Stimulated activated CD4-positive, alpha-beta T cell treated with anti-CD3 and anti-CD28 coated beads, Interleukin-4, amount 100 ng/mL, for 24 hours (primary cell): ENCODE measurements at places on chromosomes 7 and 10.

GRCh38 chr10:86139066-86139657 lies 227.4 kb downstream of the GRID1 start:
- DNase-seq: peak; percentile 9

GRCh38 chr7:140176122-140176701 lies 571 bp downstream of the KDM7A start:
- no peak for DNase-seq

DNA sequence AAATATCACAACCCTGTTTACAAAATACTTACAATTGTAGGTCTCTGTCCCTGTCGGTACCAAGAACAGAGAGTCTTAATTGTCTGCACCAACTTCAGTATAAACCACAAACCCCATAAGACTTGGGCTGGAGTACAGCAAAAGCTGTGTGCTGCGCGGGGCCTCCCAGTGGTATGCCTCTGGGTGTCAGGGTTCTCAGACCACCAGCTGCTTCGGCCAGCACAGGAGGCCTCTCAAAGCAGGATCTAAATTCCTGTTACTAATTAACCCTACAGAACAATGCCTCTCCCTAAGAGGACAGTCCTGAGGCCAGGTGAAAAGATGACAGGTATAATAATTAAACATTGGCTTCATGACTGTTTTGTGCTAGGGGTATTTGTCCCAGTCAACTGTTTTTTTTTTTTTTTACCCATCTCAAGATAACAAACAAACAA lies 957 bp upstream of the SVIL start:
- no peak for DNase-seq

DNA sequence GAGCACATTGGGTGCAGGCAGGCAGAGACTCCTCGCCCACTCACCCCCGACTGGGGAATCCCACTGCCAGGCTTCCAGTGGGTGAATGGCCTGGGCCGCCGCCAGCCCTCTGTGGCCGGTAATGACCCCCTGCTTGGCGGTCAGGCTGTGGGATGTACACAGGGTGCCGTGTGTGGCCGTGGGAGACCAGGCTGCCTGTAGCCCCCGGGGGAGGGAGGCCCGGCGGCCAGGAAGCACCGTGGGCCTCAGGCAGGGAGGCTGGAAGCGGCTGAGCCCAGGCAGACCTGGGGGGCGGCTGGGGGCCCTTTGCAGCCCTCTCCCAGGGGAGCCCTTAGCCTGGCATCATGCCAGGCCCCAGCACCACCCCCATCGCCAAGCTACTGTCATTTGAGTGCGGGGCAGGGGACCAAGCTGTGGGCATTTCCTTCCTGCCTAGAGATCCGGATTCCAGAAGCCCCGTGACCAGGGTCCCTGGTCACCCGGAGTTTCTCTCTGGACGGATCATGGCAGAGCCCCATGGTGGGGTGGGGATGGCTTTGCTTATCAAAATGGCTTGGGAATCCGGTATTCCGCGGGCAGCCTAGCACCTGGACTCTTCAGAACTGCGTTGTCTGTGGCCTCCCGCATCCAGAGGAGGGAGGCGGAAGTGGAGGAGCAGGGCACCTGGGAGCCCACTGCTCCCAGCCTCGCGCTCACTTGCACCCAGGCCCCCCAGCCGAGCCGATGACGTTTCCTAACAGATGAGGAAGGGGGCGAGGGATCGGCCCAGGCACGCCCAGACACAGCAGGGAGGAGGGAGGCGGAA lies 1.1 kb downstream of the TTYH3 start:
- DNase-seq: peak; percentile 64

DNA sequence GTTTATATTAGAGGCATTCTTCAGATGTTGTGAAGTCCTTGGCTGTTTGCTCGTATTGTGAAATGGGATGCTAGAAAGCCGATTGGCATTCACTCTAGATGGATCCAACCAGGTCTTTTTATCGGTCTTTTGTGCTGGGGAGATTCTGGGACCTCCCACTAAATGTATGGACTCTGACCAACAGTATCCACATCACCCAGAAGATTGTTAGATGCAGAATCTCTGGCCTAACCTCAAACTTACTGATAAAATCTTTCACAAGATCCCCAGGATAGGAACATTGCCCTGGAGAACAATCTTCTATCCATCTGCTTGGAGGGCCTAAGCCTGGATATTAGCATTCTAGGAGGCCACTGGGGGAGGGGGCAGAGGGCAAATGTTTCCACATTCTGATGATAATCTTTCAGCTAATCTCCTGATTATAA lies 160.9 kb downstream of the PLXDC2 start:
- no peak for DNase-seq

DNA sequence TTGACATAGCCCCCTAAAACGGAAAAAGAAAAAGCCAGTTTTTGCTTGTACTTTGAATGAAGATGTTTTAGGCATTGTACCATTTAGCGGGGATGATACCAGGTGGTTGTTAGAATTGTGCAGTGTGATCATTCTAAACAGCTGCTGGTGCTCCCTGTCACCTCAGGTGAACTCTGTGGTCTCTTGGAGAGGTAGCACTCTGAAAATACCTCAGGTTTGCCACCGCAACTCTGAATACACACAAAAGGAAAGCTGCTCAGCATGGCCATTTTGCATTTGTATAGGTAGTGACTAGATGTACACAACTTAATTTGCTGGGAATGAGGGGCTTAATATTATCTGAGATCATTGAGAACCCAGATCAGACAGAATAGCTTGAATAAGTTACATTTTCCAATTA lies 52.6 kb downstream of the PLEKHA8 start:
- DNase-seq: no peak

GRCh38 chr10:72638586-72639440 lies 12.9 kb upstream of the MICU1 start:
- no peak for DNase-seq

DNA sequence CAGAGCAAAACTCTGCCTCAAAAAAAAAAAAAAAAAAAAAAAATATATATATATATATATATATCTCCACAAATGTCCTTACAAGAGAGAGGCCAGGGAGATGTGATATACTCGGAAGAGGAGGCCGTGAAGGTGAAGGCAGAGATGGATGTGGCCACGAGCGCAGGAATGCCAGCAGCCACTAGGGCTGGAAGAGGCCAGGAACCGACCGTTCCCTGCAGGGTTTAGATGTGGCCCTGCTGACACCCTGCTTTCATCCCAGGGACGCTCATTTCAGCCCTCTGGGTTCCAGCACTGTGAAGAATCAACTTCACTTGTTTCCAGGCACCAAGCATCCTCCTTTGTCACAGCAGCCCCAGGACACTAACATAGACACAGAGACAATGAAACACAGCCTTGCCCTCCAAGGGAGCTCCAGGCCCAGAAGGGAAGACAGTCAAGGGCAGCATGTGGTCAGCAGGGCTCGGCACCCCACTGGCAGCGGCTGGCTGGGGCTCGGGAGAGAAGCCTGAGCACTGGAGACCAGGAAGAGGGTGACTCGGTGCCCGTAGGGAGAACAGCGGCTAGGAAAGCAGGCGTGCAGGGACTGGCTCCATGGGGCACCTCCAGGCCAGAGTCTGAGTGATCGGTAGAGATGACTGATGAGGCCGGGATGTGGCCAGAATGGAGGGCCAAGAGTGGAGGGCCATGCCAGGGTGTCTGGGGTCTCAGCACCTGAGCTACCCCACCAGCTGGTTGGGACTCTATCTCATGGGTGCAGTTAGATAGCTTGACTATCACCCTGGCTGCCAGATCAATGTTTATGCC lies 7.6 kb downstream of the WDR86 start:
- no peak for DNase-seq

DNA sequence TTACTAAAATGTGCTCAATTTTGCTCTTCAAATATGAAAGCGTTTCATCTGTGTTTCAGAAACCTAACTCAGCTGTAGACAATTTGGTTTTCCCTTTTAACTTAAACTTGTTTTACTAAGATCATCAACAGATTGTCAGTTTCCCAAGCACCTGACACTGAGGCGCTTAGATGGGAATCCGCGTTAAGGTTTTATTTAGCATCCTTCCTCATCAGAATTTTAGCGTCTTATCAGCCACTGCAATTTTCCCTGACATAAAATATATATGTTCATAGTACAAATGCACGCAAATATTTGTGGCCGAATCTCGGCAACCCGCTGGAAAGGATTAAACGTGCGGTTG lies 1.2 kb downstream of the SGCE start:
- DNase-seq: no peak

DNA sequence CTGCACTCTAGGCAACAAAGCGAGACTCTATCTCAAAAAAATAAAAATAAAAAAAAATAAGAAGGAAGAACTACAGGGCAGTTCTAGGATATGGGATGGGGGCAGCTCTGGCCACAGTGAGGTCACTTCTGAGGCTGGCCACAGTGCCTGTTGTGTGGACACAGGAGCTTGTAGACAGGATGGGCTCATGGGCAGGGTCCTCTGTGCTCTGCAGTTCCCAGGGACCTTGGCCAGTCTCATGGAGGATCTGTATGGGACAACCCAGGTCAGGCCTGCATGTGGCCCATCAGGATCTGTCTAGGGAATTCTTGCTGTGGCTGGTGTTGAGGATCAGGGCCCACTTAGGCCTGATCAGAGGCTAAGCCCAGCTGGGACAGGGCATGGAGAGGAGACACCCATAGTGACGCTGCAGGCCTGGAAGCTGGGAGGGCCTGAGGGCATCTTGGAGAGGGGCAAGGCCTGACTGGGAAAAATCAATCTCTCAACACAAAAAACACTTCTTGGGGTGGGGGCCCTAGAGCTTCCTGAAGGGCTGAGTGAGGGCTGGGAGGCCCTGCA lies 19.4 kb upstream of the PAX2 start:
- no peak for DNase-seq

DNA sequence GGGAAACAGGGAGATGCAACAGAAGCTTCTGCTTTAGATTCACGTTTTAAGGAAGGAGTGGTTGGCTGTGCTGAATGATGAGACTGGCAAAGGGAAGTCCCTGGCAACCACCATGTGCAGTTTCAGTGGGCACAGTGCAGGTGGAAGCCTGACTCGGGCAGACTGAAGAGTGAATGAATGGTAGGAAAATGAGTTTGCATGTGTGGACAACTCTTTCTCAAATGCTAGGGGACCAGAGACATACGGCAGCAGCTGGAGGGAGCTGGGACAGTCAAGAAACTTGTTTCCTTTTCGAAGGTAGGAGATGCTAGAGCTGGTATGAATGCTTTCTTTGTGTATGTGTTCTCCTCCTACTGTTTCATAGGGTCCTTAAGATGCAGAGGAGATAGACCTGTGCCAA lies 29.0 kb downstream of the PODXL start:
- no peak for DNase-seq

GRCh38 chr7:131619336-131620305 lies 63.2 kb upstream of the PODXL start:
- no peak for DNase-seq

DNA sequence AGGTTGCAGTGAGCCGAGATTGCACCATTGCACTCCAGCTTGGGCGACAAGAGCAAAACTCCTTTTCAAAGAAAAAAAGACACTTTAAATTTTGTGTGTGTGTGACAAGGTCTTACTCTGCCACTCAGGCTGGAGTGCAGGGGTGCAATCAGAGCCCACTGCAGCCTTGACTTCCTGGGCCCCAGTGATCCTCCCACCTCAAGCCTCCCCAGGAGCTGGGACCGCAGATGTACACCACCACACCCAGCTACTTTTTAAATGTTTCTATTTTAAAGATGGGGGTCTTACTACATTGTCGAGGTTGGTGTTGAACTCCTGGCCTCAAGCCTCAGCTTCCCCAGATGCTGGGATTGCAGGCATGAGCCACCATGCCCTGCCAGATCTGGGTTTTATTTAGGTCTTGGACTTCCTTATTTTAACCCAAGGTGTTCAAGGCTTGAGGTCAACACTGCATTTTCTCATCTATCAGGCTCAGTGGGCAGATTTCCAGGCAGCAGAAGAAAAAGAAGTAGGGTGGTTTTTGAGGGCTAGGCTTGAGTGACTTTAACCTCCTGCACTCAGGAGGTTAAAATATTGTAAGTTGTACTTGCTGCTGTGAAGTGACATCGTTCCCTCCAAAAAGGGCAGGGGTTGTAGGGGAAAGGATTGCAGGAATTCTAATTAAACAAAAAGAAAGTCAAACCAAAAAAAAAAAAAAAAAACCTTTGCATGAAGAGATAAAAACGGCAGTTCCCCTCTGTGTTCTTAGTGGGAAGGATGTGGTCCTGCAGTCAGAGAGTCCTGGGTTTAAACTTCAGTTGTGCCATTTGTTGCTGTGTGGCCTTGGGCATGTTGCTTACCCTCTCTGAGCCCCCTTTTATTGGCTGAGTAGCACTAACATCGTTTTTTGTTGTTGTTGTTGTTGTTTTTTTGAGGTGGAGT lies 71.5 kb downstream of the CARD11 start:
- no peak for DNase-seq

DNA sequence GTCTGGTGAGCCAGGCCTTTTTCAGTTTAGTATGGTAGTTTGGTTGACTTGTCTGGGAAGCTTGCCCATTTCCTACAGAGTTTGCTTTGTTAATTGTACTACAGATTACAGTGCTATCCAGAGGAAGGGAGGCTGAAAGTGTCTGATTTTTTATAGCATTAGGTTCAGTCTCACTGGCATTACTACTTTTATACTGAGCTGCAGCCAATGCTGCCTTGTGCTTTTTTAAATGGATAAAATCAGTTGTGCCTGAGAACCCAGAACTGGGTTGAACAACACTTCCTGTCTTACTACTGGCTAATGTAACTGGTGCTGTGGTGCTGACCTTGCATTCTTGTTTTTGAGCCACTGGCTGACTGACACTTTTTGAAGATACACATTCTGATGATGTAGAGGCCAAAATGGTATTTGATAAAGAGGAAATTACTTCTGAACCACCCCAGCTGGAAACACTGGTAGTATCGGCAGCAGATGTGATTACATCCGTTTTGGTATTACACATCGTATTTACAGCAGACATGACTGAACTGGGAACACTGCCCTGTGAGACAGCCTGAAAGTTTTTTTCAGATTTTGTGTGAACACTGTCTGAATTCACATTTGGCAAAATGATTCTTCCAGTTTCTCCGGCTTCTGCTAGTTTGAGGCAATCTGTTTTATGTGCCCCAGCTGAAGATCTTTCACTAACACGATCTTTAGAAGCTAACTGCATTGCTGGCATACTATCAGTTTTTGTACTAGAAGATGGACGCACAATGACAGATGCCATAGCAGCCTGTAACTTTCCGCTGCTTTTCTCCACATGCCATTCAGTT lies 74.1 kb downstream of the NRBF2 start:
- DNase-seq: no peak

- no peak for DNase-seq
These were observed 26.4 kb upstream of the GSDME start for GRCh38 chr7:24783698-24784097.

GRCh38 chr7:3955751-3956696 lies 655.0 kb downstream of the SDK1 start:
- DNase-seq: no peak

GRCh38 chr7:16599860-16600259 lies 45.7 kb downstream of the ANKMY2 start:
- no peak for DNase-seq

- no peak for DNase-seq
These were observed 22.9 kb upstream of the GRB10 start for GRCh38 chr7:50805447-50806125.
